GM12865 (cell line): ENCODE measurements at places on chromosomes 1 and 21.
A peak's percentile ranks its signal among the peaks of the same experiment; 100 is the strongest.

- DNase-seq, result no peak
Measured at GRCh38 chr1:145757420-145757819, 38.1 kb downstream of the CD160 start.

DNA sequence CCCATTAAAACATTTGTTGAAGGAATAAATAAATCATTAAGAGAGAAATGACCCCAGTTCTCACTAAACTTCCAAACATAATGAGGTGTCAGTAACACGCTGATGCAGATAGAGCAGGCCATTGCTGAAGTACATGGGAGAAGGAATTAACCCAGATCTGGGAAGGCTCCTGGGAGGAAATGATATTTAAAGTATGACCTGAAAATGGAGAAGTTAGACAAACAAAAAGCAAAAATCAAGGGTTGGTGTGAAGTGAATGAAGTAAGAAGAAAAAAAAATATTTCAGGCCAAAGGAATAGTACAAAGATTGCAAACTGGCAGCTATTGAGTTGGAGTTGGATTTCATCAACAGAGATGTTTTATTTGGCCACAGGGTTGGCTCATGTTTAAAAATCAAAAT, 71.4 kb downstream of the RGS2 start:
- DNase-seq, result no peak

DNA sequence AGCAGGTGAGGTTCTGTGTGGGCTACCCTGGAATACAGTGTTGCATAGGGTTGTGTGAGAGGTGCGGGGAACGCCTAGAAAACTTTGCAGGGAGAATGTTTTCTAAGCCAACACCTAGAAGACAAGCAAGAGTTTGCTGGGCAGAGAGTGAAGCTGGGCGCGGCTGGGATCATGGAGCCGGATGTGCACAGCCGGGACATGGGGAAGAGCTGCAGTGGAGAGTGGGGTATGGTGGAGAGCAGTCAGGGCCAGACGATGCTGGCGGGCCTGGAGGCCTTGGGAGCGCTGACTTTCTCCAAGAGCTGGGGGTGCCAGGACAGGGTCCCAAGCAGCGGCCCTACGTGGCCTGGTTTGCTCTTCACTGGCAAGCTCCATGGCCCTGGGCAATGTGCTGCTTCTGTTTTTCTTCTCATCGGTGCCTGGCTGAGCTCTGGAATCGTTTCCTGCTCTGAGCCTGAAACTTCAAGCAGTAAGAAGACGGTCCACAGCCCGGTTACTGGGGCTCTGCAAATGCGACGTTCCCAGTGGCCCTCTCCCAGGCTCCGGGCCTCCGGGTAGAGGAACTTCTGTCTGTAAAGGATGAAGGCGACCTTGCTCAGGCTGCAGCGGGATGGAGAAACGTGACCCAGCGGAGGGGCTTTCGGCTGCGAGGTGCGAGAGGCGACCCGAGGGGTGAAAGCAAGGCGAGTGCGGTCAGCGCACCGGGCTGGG, 51.9 kb upstream of the CD34 start:
- peak; percentile 19 for DNase-seq

- no peak for DNase-seq
Measured at GRCh38 chr1:155009221-155009711, 6.7 kb downstream of the ZBTB7B start.

DNA sequence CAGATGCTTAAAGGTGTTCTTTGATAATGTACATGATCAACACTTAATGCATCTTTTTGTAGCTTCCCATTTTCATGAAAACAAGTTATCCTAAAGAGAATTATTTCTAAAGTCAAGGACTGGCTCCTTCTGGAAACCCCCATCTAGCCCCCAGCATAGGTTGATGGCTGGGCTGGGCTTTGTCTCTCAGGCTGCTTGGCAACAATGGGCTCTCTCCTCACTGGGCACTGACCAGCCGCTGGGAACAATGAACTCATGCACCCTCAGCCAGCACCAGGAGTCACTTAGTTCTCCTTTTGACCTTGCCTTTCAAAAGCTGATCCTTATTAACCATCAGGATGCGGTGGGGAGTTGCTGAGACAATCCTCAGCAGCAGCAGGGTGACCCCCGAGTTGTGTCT, 293.0 kb upstream of the PLXNA2 start:
- DNase-seq, result no peak

DNA sequence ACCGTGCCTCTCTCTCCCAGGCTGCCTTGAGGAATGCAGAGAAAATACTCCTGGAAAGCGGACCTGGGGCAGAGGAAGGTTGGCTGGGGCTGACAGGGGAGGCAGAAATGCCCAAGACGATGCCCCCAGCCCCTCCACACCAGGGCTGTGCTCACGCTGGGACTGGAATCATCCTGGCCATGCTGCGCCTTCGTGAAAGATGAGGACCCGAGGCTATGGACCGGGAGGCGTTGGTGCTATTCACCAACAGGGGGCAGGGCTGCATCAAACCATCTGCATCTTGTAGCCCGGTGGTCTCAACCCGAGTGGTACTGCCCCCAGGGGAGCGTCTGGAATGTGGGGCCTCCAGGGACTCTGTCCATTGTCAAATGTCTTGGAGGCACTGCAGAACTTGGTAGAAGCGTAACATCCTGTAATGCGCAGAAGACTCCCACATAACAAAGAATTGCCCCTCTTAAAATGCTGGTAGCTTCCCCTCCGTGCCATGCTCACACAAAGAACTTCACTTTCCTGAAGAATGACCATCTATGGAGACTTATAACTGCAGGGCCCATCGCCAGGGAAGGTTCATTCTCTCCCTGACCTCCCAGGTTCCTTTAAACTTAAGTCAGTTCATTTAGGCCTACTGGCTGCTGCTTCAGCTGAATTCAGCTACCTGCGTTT, 251.2 kb downstream of the RRAGC start:
- DNase-seq, result peak; percentile 45

GRCh38 chr1:222454186-222454585, 93.7 kb downstream of the HHIPL2 start:
- DNase-seq, result no peak

DNA sequence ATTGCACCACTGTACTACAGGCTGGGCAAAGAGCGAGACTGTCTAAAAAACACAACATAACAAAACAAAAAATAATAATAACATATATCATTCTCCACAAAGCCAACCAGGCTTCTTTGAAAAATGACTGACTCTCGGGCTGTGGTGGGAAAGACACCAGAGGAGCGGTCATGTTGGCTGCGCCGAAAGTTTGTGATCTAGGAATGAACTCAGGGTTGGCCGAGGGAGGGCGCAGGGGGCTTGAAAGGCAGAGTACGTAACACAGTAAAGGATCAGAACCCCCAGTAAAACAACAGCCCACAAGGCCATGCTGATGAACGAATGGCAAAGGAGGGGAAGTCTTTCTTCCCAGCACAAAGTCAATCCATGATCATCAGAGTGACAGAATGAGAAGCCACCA, 4.7 kb downstream of the SLC35E2B start:
- no peak for DNase-seq

DNA sequence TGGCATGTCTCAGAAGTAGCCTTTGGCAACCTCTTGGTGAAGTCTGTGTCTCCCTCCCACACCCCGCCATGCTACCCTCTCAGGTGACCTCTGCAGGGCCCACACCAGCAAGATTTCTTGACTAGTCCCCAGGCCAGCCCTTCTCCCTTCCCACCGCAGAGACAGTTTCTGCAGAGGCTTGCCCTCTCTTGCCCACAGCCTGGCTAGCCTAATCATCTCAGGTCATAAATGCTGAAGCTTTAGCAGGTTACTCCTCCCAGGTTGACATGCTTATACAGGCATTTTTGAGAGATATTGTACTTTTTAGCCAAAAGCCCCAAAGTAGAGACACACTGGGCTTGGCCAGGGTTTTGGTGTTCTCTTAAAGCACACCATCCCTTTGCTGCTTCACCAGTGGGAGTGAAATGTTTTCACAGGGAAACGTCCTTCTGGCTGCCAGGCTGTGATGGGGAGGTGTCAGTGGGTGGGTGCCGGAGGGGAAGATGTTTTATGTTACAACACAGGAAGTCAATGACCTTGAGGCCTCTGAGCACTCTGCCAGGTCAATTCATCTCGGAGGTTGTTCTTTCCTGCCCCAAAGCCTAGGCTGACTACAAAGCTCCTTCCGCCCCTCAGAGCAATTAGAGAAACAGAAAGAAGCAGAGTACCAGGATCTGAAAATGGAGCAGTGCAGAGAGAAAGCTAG, 58.5 kb downstream of the STYXL2 start:
- peak; percentile 44 for DNase-seq

DNA sequence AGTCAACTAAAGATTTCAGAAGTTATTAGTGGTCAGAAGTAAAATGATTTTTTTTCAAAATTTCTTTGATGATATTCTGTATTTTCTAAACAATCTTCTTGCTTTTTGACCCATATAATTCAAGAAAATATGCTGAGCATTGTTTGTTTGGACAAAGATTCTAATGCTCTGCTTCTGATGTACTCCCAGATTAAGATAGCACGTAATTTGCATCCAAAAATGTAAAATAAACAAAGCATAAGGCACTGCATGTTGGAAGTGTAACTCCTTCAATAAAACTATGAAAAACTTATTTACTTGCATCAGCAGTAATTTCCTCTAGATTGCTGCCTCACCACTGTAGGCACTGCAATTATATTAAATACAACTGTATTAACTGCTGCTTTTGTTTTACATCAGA, 1054.1 kb downstream of the TTLL7 start:
- no peak for DNase-seq

- peak; percentile 56 for DNase-seq
Measured at GRCh38 chr1:22275626-22276395, 132.9 kb upstream of the WNT4 start.

DNA sequence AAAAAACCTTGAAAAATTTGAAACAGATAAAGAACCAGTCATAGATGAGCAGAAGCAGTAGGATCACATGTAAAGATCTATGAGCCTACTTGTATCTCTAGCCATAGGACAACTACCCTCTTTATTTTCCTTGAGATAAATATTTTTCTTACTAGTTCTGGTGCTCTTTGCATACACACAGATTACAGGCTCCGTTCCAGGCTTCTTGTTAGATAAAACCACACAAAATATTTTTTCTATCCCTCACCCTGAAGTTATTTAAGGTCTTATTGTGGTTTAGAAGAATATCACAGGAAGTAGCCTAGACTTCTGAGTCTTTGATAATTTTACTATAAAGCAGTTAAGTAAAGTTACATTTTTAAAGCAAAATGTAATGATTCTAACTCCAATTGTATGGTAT, 512.2 kb downstream of the NEGR1 start:
- DNase-seq, result no peak

- no peak for DNase-seq
Measured at GRCh38 chr1:198417039-198417438, 123.4 kb downstream of the ATP6V1G3 start.

DNA sequence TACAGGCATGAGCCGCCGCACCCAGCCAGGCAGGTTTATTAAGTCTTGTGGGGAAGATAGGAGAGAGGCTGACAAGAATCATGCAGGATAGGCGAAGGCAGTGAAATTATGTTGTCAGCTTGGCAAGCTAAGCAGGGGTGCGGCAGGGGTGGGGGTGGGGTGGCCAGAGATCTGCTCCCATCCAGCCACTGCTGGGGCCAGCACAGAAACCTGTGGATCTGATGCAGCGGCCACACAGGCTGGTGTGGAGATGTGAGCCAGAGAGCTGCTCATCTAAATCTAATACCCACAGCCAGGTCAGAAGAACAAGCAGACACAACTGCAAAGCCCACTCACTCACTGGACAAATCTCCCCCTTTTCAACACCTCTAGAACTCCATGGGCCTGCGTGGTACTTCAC, 68.7 kb downstream of the KCTD3 start:
- no peak for DNase-seq

DNA sequence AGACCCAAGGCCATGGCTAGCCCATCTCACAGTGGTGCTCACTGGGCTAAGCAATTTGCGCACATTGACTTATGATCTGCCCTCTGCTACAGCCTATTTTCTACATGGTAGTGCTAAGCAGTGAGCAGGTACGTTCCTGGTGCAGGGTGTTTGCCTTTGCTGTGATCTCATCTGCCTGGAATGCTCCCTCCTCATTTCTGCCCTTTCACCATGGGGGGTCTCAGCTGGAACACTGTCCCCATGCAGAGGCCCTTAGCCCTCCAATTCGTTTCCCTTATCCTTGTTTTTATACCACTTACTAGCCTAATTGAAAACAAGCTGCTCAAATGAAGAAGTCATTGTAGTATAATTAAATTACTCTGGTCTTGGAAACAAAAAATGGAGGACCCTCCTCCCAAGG, 2.0 kb upstream of the B3GALT5 start:
- DNase-seq, result no peak

GRCh38 chr1:186865857-186866256, 37.1 kb downstream of the PLA2G4A start:
- DNase-seq, result no peak

DNA sequence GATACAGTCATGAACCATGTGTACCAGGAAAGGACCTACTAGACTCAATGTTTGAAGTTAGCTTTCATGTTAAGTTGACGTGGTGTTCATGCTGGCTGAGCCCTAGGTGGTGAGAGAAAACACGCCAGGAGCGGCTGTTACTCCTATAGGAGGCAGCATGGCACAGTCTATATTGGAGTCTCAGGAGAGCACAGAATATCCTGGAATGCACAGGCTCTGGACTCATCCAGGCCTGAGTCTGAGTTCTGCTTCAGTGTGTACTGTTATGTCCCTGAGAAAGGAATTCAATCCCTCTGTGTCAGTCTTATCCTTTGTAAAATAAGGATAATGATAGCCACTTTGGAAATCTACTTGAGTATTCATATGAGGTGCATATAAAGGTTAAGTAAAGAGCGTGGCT, 41.2 kb downstream of the DPT start:
- no peak for DNase-seq

DNA sequence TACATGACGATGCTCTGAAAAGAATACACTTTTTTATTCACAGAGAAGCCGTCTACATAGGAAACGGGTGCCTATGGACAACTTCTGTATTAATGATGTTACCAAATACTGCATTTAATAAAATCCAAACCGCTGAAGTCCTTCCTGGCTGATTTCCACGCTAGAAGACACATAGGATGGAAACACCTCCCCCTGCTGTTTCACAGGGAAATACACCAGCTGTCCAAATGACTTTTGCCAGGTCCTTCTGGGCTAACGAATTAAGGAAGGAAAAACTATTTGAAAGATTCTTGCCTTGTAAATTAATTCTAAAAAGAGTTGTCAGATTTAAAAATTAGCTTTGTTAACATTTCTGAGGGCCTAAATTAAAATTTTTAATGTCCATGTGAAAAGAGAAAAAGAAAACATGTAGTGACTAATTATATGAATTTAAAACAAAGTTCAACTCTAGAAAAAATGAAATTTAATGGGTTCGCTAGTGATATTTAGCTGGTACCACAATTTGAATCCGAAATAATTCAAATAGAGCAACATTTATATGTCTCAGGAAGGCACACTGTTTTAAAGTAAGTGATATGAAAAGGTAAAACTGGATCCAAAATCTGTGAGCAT, 146.0 kb downstream of the RERE start:
- peak; percentile 61 for DNase-seq

DNA sequence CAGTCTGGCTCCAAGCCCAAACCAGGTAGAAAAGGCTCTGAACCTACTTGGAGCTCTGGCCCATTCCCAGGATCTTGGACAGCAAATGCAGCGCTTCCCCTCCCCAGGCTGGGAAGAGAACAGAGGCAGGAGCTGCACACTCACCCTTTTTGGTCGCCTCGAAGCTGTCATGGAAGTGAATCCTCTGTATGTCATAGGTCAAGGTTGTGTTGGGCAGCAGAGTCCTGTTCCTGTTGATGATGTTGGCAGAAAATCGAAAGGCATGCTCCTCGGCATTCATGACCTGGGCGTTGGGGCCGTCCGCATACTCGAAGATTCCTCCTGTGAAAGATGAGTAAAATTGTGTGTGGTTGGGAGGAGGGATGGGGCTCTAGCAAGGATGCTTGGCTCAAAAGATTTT, 143.5 kb downstream of the GRIK3 start:
- DNase-seq, result no peak

- no peak for DNase-seq
Measured at GRCh38 chr1:219985169-219985568, 56.8 kb upstream of the SLC30A10 start.

- DNase-seq, result peak; percentile 56
Measured at GRCh38 chr1:24351918-24352627, 32.9 kb downstream of the GRHL3 start.
